ENCODE measurements at places on chromosomes 6 and 20. TPM values are rescaled to one million over a fixed set of nuclear protein-coding genes. Genes with fewer than 3 reads are reported as not detected.

The C20orf141 gene
- total RNA-seq: not detected

The PHF10 gene
- total RNA-seq: 59.8 TPM

The CST7 gene
- total RNA-seq: 4.6 TPM

The AGER gene
- 12.7 TPM for total RNA-seq

The OPRM1 gene
- not detected for total RNA-seq

The RFX6 gene
- not detected for total RNA-seq

The CD109 gene
- 29.8 TPM for total RNA-seq

The ZNF165 gene
- 0.24 TPM for total RNA-seq

The NKX2-4 gene
- total RNA-seq: not detected

The SLC17A2 gene
- not detected for total RNA-seq
